Pancreas (tissue), 10 donors: ENCODE measurements at places on chromosomes 7 and 10. TPM values are rescaled to one million over a fixed set of nuclear protein-coding genes. Genes with fewer than 3 reads are reported as not detected.
A peak's percentile ranks its signal among the peaks of the same experiment; 100 is the strongest.

DNA sequence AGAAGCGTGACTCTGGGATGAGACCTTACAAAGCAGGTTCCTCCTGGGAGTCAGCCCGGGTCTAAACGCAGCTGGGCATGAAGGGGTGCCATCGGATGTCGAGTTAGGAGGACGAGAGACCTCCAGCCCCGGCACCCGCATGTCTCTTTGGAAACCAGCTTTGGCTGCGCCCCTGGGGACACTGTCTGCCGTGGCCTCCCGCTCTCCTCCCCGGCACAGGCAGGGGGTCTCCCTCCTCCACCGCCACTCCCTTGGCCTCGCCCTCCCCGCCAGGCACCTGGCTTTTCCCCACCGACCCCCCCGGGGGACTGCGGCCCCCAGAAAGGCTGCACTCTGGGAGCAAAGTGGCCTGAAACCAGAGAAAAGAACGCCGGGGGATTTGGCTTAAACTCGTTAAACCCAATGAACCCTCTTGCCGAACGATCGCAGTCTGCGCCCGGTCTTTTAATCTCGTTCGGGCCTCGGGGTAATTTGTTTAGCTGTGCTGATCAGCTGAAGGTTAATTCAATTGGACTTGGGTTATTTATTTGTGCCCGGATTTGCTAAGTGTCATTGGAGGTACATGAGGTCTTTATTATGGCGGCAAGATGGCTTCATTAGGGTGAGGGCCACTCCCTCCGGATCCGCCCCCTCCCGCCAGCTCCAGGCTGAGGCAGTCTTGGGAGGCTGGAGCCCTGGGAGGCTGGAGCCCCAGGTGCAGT is 16.4 kb upstream of the PSMG3 start:
- H3K36me3 ChIP-seq: no peaks in the 10 kb centered on the region
- no peak overlapping the region for H3K4me3 ChIP-seq
- no peak for DNase-seq

GCK gene
- 18.2 TPM for polyA plus RNA-seq

GRCh38 chr10:82319562-82319961 is 444.6 kb downstream of the NRG3 start:
- DNase-seq: no peak
- no peak overlapping the region for H3K4me3 ChIP-seq
- no peak overlapping the region for H3K27ac ChIP-seq

DNA sequence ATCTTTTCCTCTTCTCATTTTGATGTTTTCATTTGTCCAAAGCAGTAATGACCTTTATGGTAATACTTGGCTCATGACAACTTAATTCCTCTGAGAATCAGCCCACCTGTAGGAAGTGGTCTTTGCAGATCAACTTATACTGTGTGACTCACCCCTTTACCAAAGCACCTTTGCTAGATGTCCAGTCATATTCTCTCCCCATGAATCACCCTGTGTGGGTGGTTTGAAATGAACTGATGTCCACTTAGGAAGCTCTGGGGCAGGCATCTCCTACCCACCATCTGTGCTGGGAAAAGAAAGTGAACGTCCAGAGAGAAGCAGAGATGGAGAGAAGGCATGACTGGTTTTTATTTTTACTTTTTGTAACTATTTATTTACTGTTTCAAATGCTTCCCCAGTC is 410.3 kb downstream of the KIF20B start:
- H3K27me3 ChIP-seq: no peaks in the 10 kb centered on the region
- no peak for DNase-seq
- no peak overlapping the region for H3K4me3 ChIP-seq
- H3K27ac ChIP-seq: no peak overlapping the region
- no peaks in the 10 kb centered on the region for H3K36me3 ChIP-seq

OIT3 gene
- polyA plus RNA-seq: 0.05 TPM

DNA sequence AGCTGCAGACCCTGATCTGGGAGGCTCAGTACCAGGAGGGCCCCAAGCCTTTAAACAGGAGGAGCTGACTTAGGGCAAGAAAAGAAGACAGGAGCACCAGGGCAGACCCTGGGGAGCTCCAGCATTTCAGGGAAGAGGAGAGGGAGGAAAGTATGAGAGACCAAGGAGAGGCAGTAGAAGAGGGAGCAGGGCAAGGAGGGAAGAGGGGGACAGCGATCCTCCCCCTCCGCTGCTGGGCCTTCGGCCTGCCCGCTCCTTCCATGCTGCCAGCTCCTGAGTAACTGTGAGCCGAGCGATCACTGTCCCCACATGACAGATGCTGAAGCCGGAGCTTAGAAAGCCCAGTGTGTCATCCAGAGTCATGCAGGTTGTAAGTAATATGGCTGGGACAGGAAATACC is 65.9 kb downstream of the ALOX5 start:
- peaks cover 9% of the 10 kb centered on the region for H3K4me1 ChIP-seq
- H3K27ac ChIP-seq: no peak overlapping the region
- DNase-seq: no peak
- no peaks in the 10 kb centered on the region for H3K27me3 ChIP-seq
- H3K36me3 ChIP-seq: no peaks in the 10 kb centered on the region

HOXA5 gene
- polyA plus RNA-seq: 0.95 TPM

ADAP1 gene
- 15.5 TPM for polyA plus RNA-seq

LSM8 gene
- 15.7 TPM for polyA plus RNA-seq

GRCh38 chr7:89770161-89770560 is 384.1 kb upstream of the STEAP1 start:
- no peak for DNase-seq
- H3K27ac ChIP-seq: no peak overlapping the region
- H3K27me3 ChIP-seq: no peaks in the 10 kb centered on the region

DNA sequence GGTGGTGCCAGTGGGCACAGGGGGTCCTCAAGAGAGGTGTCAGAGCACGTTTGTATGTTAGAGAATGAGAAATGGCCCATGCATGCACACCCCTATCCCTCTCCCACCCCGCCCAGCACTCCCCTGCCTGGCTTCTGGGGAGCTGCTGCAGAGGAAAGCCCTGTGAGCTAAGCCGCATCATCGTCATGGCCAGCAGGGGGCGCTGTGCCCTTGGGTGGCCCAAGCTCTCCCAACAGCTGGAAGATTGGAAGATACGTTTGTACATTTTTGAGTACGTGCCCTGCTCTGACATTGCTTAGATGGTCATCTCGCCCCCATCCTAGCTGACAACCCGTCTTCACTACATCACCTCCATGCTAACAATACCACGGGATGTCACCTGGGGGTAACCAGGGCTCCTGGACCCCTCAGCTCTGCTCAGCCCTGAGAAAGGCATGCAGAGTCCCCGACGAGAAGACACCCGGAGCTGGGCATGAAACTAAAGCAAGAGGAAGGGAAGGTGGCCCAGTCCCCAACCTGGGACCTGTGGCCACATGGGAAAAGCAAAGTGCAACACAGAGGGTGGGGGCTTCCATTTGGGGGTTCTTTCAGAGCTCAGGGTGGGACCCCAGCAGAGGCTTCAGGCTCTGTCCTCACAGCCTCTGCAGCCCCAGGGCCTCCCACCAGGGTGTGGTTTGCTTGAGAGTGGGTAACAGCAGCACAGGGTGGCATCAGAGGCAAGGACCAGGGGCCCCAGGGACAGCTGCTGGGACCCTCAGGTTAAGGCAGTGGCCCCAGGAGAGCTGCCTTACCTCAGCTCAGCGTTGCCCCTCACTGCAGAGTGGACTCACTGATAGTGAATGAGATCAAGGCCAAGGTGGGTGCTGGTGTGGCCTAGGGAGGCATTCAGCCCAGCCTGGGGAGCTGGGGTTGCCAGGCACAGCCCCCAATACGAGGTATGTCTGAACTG is 136.6 kb downstream of the PTPN20 start:
- no peak overlapping the region for H3K4me3 ChIP-seq
- H3K27me3 ChIP-seq: no peaks in the 10 kb centered on the region
- H3K27ac ChIP-seq: no peak overlapping the region
- H3K36me3 ChIP-seq: no peaks in the 10 kb centered on the region
- DNase-seq: peak; percentile 57
- H3K4me1 ChIP-seq: no peaks in the 10 kb centered on the region

NOC3L gene
- polyA plus RNA-seq: 3.8 TPM

DNA sequence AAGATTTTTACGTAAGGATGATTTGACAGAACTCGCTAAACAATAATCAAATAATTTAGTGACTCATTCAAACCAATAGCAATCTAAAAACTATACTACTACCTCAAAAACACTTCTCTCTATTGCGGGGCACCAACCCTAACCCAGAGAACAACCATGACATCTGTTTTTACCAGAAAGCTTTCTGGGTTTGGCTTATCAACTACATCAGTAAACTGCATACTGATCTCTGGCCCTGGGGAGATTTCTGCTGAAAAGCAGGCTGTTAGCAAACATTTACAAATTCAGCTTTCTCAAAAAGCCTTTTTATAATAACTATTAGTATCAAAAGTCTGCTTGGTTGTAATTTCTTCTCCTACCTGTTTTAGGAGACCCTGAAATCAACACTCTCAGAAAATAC is 144.5 kb upstream of the ZWINT start:
- no peaks in the 10 kb centered on the region for H3K4me1 ChIP-seq
- H3K4me3 ChIP-seq: no peak overlapping the region
- H3K27me3 ChIP-seq: no peaks in the 10 kb centered on the region
- no peaks in the 10 kb centered on the region for H3K36me3 ChIP-seq
- H3K27ac ChIP-seq: no peak overlapping the region

DNA sequence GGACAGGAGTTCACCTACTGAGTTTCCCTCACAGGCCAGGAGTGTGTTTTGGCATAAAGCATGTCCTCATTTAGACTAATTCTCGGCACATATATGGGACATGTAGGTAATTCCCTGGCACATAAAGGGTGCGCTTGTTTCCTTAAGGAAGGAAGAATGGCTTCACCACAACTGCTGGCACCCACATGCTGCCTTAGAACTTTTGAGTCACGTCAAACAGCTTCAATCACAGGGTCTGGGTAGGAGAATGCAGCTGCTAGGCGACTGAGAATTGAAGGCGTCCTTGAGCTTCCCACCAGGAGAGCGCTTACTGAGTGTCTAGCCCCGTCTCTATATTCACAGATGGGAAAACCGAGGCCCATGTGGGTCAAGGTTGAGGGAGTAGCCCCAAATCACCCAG is 146.1 kb downstream of the CHN2 start:
- H3K36me3 ChIP-seq: no peaks in the 10 kb centered on the region
- H3K27ac ChIP-seq: no peak overlapping the region
- peaks cover 15% of the 10 kb centered on the region for H3K4me1 ChIP-seq
- no peak for DNase-seq
- H3K4me3 ChIP-seq: no peak overlapping the region
- H3K27me3 ChIP-seq: no peaks in the 10 kb centered on the region

- H3K27ac ChIP-seq: no peak overlapping the region
- H3K27me3 ChIP-seq: no peaks in the 10 kb centered on the region
- no peak for DNase-seq
- no peaks in the 10 kb centered on the region for H3K4me1 ChIP-seq
- H3K4me3 ChIP-seq: no peak overlapping the region
Observed at GRCh38 chr10:35570397-35570796, 34.7 kb upstream of the GJD4 start.

ZNF33B gene
- 21.2 TPM for polyA plus RNA-seq

SSC4D gene
- 8.8 TPM for polyA plus RNA-seq

DNA sequence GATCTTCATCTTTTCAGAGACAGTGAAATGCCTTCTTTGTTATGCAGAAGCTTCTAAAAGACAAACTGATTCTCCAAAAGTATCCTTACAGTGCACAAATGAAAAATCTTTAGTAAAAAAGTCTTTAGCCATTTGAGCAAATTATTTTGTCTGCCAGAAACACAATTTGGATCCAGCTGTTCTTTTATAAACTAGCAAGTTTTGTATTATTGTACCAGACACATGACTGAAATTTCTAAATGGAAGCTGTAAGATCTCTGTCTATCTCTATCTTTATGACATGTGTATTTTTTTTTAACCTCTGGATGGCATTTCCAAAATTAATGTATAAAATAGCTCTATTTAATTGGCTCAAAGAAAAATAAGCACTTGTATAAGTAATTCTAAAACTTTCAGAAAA is 68.3 kb downstream of the VIPR2 start:
- H3K36me3 ChIP-seq: no peaks in the 10 kb centered on the region
- H3K4me1 ChIP-seq: no peaks in the 10 kb centered on the region
- H3K4me3 ChIP-seq: no peak overlapping the region
- no peaks in the 10 kb centered on the region for H3K27me3 ChIP-seq
- no peak overlapping the region for H3K27ac ChIP-seq

TPST1 gene
- 9.6 TPM for polyA plus RNA-seq

DNA sequence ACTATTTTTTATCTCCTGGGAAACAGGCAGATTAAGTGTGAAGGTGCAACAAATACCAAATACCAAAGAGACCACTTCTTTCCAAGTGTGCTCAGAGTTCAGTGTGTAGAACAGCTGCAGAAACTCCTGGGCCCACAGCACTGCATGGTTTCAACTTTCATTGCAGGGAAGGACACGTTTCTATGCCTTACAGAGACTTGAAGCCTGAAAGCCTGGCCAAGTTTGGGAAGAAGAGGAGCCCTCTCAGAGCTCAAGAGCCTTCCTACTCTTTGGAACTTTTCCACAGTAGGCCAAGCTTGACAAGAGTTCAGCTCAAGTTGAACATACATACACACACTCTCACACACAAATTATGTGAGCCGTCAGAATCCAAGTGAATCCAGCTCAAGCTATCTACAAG is 2.5 kb downstream of the HOXA4 start:
- peaks cover 8% of the 10 kb centered on the region for H3K27me3 ChIP-seq
- no peak for DNase-seq
- H3K4me1 ChIP-seq: no peaks in the 10 kb centered on the region
- no peaks in the 10 kb centered on the region for H3K36me3 ChIP-seq

- H3K4me3 ChIP-seq: no peak overlapping the region
- no peak overlapping the region for H3K27ac ChIP-seq
- no peaks in the 10 kb centered on the region for H3K36me3 ChIP-seq
Observed at GRCh38 chr10:100037758-100038315, 28.1 kb upstream of the DNMBP start.

GRCh38 chr7:41336981-41337380 is 365.9 kb downstream of the INHBA start:
- no peak for DNase-seq
- no peak overlapping the region for H3K27ac ChIP-seq
- H3K36me3 ChIP-seq: no peaks in the 10 kb centered on the region
- H3K4me3 ChIP-seq: no peak overlapping the region
- H3K4me1 ChIP-seq: no peaks in the 10 kb centered on the region
